ENCODE measurements at places on chromosomes 7 and 10. TPM values are rescaled to one million over a fixed set of nuclear protein-coding genes. Genes with fewer than 3 reads are reported as not detected.

GRCh38 chr7:116592445-116592844, 67.6 kb downstream of the CAV1 start:
- H3K36me3 ChIP-seq: no peaks in the 10 kb centered on the region
- peak overlapping the region; percentile 62 for H3K4me3 ChIP-seq
- peaks cover 21% of the 10 kb centered on the region for H3K4me1 ChIP-seq
- H3K27me3 ChIP-seq: peaks cover 55% of the 10 kb centered on the region
- peak overlapping the region; percentile 36 for H3K27ac ChIP-seq

- no peak overlapping the region for H3K27ac ChIP-seq
- peaks cover 67% of the 10 kb centered on the region for H3K4me1 ChIP-seq
- no peak for DNase-seq
- H3K27me3 ChIP-seq: peaks cover 7% of the 10 kb centered on the region
These were observed 87.7 kb downstream of the TNS3 start for GRCh38 chr7:47493976-47494911.

CYP2E1 gene
- polyA plus RNA-seq: not detected

CLDN4 gene
- polyA plus RNA-seq: not detected

CLEC5A gene
- polyA plus RNA-seq: not detected
